ENCODE measurements at places on chromosomes 4 and X.

GRCh38 chr4:184403384-184403781 is 71.0 kb downstream of the IRF2 start:
- no peak for DNase-seq

DNA sequence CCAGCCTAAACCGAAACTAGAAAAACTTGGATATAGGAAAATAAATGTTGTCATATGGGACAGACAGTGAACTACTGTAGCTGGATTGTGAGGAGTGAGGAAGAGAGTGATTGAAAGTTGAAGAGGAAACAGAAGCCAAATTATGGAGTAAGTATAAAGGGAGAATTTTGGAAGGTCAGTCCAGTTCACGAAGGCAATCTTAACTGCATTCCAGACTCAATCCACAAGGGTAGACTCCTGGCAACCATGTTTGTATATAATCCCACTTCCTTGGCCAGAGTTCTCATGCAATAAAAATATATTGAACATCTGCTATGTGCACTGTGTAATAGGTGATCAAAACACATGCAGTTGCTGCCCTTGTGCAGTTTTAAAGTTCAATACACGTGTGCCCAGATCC is 58.6 kb upstream of the CAMK2D start:
- DNase-seq = no peak

GRCh38 chrX:42615161-42615563 is 162.8 kb downstream of the PPP1R2C start:
- DNase-seq = no peak

DNA sequence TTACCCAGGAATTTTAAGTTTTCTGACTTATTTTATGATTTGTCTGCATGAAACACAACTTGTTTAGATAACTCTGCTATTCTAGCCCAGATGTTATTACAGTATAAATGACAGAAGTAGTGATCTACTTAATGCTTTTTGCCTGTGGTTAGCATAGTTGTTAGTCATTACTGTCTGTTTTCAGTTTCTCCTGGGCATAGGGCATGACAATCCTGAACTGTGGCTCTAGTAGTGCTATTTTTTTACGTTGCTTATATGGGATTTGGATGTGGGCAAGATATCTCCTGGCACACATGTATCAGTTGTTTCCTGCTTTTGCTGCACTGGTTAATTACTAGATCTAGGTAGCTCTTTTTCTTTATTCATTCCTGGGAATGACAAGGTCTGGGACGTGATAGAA is 1005.8 kb downstream of the PCDH18 start:
- DNase-seq = no peak

DNA sequence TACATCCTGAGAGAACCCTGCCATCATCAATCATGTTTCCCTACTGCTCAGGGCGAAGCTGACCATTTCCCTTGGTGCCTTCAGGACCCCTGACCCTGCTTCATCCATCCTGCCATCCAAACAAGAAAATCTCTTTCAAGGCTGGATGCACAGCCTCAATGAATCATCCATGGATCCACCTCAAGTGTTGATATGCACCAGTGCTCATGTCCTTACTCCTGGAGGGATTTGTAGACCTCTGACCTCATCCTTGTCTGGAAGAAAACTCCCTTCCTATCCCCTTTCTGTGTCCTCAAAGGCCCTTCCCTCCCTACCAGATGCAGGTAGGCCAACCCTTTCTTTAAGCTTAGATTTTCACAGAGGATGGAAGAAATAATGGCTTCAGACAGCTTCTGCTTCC is 24.6 kb downstream of the BEX3 start:
- DNase-seq = no peak

GRCh38 chr4:78667764-78668163 is 108.4 kb upstream of the BMP2K start:
- DNase-seq = no peak

- DNase-seq = no peak
Measured at GRCh38 chr4:1109898-1110506, 3.4 kb downstream of the RNF212 start.

DNA sequence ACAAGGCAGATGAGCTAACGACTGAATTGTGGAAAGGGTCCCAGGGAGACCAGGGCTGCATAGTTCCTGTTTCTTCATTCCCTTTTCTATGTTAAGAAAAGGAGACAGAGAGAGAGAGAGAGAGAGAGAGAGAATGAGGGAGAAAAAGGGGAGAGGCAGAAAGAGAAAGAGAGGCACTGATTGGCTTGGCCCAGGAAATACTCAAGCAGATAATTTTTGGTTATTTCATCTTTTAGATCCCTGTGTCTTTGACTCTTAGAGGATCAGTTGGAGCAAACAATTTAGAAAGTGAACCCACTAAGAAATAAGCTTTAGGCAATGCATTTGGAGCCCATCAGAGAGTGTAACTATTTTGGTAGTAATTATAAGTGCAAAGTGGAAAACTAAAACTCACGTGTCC is 103.4 kb downstream of the CEP44 start:
- no peak for DNase-seq

DNA sequence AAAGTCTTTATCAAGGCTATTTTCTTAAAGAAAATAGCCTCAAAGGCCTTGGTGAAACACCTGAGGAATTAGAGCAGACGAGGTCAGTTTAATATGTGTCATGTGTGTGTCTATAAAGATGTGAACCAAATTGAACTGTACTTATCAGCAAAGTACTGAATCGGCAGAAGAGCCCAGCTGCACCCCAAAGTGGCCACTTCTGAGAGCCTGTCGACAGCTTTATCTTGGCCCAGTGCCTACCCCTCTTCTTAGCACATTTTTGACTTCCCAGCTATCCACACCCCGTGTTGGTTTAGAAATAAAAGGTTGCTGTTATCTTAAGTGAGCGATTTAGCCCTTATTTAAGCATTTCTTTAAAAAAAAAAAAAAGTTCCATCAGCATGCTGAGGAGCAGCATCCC is 329.7 kb downstream of the FBXW7 start:
- DNase-seq = no peak

DNA sequence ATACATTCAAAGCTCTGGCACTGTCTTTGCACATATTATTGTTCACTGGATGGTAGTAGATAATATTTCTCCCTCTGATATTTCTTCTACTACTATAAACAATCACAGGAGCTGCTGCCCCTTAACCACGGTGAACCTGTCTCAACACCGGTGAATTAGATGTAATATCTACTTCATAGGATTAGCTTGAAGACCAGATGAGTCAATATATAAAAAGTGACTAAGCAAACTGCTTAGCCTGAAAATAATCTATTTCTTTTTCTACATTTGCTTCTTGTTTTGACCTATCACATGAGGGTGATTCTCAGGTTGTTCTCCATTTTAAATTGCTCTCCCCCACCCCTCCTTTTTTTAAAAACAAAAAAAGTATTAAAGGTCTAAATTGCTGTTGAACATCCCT is 645.5 kb downstream of the ANKRD50 start:
- no peak for DNase-seq

DNA sequence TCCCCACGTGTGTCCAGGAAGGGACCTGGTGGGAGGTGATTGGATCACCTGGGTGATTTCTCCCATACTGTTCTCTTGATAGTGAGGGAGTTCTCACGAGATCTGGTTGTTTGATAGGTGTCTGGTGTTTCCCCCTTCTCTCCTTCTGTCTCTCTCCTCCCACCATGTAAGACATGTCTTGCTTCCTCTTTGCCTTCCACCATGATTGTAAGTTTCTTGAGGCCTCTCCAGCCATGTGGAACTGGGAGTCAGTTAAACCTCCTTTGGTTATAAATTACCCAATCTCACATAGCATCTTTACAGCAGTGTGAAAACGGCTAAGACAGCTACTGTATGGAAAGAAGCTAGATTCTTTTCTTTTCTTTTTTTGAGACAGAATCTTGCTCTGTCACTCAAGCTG is 21.6 kb upstream of the FGG start:
- DNase-seq = no peak

DNA sequence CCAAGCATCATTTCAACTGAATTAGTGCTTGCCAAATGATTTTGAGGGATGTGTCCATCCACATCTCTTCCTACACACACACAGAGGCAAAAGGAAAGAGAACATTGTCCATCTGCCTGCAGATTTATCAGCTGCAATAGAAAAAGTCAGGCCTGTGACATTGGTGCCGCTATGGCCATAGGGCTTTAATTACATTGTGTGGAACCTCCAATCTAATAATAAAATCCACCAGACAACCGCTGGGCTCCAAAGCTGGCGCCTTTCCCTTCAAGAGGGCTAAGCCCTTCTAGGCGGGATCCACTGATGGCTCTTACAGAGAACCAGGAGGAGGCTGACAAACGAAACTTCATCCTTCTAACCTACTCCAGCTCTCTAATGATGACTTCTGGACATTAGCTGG is 60.6 kb downstream of the PHOX2B start:
- DNase-seq = no peak

GRCh38 chr4:28241021-28241420 is 1380.4 kb downstream of the STIM2 start:
- no peak for DNase-seq

- DNase-seq = no peak
Measured at GRCh38 chrX:29813174-29813573, 402.2 kb upstream of the MAGEB2 start.

GRCh38 chr4:152935143-152935542 is 980 bp upstream of the FHDC1 start:
- DNase-seq = no peak

GRCh38 chrX:37817176-37817575 is 30.2 kb downstream of the DYNLT3 start:
- DNase-seq = no peak

DNA sequence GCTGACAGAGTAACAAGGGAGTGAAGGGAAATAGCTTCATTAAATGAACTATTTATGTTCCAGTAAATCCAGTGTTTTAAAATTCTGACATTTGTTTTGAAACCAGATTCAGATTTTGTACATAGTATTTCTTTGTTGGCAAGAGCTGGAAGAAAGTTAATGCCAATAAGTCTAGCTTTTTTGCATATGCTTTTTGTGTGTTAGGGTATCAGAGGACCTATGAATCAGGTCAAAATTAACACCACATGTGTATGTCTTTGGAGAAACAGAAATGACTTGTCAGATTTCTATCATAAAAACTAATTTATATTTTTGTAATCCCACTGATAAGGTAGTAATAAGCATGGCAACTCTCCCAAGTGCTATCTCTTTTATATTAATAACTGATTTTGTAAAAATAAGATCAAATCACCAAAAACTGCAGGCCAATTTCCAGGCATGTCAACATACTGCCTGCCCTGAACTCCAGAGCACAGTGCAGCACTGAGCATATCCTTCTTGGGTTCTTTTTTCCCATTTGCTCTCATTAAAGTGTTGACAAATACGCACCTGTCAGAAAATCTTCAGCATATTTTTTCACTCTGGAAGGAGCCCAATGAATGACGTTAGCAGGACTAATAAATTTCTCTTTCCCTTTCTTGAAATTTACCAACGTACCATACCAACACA is 65.5 kb downstream of the SH3RF1 start:
- no peak for DNase-seq

DNA sequence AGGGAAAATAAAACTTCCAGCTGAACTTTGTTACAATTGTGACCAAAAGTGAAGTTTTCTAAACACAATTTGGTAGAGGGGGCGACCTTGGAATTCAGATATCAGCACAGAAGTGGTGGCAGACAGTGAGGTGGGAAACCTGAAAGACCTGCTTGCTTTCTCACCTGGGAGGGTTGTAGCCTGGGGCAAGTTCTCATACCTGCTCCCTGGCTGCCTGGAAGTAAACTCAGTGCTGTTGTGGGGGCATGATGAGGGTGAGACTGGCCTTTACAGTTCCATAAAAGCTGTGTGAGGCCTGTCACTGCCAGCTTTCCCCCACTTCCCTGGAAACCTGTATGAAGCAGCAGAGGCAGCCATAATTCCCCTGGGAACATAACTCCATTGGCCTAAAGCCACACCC is 1180.2 kb downstream of the FAM133A start:
- DNase-seq = no peak

GRCh38 chr4:41433361-41433760 is 104.6 kb upstream of the LIMCH1 start:
- no peak for DNase-seq

DNA sequence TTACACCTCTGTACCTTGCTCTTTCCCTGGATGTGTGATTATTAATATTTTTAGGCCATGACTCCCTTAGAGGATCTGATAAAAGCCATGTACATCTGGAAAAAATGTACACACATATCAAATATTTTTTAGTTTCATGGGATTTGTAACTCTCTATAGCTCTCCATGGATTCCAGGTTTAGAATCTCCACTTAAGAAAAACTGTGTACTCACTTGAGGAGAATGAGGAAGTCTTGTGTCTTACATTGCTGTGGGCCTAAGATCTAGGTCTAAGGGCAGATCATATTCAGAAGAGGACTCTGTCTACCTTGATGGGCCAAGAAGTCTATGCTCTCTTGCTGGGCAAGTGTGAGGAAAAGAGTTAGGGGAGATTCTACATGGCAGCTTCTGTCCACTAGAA is 98.0 kb downstream of the RRAGB start:
- DNase-seq = no peak

GRCh38 chrX:20015422-20015821 is 24.6 kb upstream of the BCLAF3 start:
- DNase-seq = no peak

DNA sequence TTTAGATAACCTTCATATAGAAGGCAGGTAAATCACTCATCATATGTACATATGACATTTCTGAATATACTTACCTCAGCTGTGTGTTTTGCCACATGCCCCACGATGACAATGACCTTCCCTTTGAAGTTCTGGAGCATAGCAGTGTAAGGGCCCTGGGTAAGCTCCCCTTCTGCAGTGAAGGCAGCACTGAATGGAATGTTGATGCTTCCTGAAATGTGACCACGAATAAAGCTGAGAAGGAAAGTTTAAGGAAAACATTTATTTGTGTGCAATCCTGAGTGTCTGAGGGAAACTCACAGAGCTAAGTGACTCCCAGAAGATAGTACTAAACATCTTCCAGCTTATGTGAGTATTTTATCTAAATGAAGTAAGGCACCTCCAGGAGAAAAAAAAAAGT is 200.1 kb downstream of the NPNT start:
- DNase-seq = no peak

- DNase-seq = no peak
Measured at GRCh38 chrX:132822634-132823012, 135.8 kb downstream of the HS6ST2 start.

- DNase-seq = no peak
Measured at GRCh38 chrX:45850775-45851433, 650.2 kb upstream of the DIPK2B start.

GRCh38 chr4:105461621-105462382 is 12.1 kb downstream of the PPA2 start:
- DNase-seq = no peak

GRCh38 chrX:74420196-74421035 is 877 bp upstream of the SLC16A2 start:
- DNase-seq = no peak

DNA sequence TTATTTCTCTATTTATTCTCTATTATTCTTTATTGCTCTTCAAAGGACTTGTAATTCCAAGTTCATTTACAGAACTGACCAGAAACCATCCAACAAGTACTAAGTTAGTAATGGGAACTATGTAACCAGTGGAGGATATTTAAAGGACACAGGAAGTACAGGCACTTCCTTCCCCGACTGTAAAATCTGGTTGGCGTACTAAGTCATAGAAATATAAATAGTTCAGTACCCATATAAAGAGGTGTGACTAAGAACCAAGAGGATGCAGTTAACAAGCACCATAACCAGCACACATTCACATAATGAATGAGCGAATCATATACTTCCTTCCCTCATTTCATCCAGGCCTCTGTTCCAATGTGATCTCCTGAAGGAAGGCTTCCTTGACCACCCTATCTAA is 3.6 kb upstream of the EIF4E start:
- DNase-seq = no peak

- no peak for DNase-seq
Measured at GRCh38 chrX:122512561-122513072, 671.5 kb upstream of the GRIA3 start.
